ENCODE measurements at places on chromosomes 4 and X.

DNA sequence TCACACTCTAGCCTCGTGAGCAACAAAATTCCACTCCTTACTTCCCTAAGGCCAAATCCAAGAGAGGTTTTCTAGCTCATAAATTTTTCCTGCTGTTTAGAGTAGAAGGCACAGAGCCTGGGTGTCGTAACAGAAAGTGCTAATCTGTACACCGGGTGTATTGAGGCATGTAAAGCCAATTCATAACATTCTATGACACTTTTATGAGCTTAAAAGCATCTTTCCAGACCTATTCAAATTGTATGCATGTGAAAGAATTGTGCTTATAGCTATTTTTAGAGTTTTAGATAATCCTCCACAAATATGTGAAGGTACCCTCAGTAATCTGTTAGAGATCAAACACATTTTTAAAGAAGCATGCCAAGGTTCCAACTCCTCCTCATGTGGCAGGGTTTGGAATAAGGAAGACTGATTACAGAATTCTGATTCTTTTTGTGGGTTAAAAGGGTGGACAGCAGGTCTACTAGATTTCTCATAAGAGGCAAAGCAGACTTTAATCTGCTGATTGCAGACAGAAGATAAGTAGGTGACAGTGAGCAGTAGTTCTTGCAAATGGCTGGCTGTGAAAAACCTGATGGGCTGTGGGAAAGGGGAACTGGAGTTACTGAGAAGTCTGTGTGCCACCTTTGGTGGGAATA is 25.5 kb upstream of the LRCH2 start:
- no peak for DNase-seq

DNA sequence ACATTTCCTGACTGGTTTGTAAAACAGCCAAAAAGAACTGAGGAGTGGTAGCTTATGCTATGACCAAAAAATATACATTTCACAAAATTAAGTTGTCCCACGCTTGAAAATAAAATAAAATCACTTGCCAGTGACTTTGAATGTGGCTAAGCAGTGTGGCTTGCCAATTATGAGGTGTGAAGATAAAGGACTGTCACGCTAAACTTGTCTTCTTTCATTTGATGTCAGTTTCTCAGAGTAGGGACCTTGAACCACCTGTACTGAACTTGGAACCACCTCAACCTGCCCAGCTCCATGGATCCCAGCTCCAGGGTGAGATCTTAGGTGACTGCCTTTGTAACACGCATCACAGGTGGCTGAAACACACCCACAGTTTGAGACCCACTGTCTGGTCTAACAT is 113.7 kb upstream of the TBL1X start:
- no peak for DNase-seq

- DNase-seq: no peak
Observed at GRCh38 chrX:36383495-36383894, 464.0 kb downstream of the CFAP47 start.

DNA sequence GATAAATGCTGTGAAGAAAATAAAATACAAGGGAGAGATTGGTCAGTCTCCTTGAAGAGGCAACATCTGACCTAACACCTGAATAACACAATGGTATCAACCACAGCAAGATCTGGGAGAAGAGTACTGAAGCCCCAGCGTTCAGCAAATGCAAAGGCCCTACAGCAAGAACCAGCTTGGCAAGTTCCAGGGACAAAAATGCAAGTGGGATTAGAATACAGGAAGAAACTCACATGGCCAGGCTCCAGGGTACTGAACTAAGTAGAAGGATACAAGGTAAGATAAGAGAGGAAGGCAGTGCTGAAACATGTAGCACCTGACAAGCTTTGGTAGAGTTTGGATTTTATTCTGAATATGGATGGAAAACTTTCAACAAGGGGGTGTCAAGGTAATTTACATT is 3.6 kb downstream of the SMIM14 start:
- DNase-seq: no peak

DNA sequence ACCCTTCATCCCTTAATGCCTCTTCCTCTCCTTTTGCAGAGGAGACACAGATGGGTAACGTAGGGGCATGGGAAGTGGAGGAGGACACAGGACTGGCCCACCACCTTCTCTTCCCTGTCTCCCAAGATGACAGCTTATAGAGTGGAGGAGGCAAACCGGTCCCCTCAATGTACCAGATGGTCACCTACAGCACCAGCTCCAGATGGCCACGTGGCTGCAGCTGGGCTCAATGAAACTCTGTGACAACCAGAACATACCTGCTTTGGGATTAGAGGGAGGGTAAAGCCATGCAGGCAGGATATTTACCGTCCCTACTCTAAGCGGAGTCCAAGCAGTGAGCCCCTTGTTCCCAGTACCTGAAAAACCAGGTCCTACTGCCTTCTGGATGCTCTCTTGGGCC is 7.5 kb upstream of the KLHL15 start:
- DNase-seq: no peak

GRCh38 chr4:44740201-44740600 is 13.8 kb upstream of the GNPDA2 start:
- no peak for DNase-seq

DNA sequence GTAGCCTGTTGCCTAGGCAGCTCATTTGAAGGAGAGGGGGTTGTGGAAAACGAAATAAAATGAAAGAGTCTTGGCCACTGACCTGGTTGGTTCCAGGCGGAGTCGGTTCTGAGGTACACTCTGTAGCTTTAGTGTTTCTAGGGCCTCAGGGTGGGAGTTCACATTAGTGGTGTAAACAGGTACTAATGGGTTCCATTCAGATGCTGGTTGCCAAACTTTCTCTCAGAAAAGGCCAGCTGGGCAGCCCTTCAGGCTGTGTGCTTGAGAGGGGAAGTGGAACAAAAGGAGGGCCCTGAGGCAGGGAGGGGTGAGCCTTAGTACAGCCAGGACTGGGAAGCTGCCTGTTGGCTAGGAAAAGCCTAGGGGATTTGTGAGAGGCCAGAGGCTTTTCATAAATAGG is 24.8 kb downstream of the NHSL2 start:
- DNase-seq: no peak

DNA sequence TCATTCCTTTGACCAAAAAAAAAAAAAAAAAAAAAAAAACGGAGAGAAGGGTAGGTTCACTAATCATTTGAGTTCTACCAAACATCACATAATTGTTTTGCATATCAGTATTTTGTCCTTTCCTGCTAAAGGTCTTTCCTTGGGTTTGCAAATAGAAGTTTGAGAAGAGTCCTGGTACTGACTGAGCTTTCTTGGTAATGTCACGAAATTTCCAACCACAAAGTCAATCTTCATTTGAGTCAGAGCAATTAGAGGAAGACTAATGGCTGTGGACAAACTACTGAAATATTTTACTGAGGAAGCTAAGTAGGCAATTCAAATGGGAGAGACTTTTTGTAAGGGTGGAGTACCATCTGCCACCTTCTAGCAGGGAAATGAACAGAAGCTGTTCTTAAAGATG is 21.7 kb upstream of the CD40LG start:
- DNase-seq: no peak

All from fibroblast of skin of back (primary cell).